ENCODE measurements at places on chromosomes 1 and 21. TPM values are rescaled to one million over a fixed set of nuclear protein-coding genes. Genes with fewer than 3 reads are reported as not detected.

The CCDC185 gene
- polyA plus RNA-seq: not detected

DNA sequence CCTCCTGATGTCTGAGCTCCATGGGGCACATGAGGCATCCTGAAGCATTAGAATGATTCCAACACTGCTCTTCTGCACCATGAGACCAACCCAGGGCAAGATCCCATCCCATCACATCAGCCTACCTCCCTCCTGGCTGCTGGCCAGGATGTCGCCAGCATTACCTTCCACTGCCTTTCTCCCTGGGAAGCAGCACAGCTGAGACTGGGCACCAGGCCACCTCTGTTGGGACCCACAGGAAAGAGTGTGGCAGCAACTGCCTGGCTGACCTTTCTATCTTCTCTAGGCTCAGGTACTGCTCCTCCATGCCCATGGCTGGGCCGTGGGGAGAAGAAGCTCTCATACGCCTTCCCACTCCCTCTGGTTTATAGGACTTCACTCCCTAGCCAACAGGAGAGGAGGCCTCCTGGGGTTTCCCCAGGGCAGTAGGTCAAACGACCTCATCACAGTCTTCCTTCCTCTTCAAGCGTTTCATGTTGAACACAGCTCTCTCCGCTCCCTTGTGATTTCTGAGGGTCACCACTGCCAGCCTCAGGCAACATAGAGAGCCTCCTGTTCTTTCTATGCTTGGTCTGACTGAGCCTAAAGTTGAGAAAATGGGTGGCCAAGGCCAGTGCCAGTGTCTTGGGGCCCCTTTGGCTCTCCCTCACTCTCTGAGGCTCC lies 11.1 kb upstream of the RASSF5 start:
- no peak for DNase-seq

GRCh38 chr1:53104289-53104913 lies 38.0 kb downstream of the SLC1A7 start:
- peak; percentile 72 for DNase-seq

GRCh38 chr1:147551036-147551435 lies 9.7 kb downstream of the BCL9 start:
- DNase-seq: no peak

- DNase-seq: no peak
These were observed 52.4 kb upstream of the NTPCR start for GRCh38 chr1:232897949-232898465.

The GPR3 gene
- polyA plus RNA-seq: 0.12 TPM

The WNT9A gene
- polyA plus RNA-seq: 1.1 TPM

DNA sequence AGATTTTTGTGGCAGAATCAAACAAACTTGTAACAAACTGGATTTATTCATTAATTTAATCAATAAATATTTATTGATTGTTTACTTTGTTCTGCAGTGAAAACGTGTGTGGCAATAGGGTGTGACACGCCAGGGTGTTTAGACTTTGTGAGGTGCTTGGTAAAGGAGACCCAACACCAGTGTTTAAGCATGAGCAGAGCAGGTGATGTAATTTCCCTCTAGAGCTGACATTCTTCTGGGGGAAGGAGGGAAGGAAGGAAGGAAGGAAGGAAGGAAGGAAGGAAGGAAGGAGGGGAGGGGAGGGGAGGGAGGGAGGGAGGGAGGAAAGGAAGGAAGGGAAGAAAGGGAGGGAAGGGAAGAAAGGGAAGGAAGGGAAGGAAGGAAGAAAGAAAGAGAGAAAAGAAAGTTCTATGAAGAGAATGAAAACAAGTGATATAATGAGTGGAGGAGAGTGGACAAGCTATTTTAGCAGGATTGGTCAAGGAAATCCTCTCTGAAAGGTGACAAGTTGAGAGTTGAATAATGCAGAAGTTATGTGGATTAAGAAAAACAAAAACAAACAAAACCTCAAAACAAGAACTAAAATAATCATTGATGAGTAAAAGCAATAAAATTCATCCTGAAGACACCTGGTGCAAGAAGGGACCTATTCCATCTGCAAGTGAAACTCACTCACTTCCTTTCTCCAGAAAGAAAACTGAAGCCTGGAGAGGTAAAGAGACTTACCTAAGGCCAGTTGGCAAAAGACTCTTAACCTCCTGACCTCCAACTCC lies 60.8 kb downstream of the TSEN15 start:
- DNase-seq: no peak

DNA sequence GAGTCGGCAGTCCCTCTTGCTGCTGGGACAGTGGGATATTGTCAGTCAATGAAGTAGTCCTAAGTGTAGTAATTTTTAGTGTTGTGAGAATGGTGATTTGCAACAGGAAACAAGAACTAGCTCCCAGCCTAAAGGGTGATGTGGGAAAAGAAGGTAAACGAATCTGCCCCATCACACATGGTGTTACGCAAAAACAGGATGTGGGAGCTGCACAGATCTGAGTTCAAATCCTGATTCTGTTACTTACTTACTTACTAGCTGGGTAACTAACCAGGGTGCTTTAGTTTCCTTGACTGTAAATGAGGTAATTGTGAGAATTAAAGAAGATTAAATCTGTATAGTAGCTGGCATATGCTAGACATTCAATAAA lies 22.3 kb downstream of the NAV1 start:
- DNase-seq: no peak

GRCh38 chr1:160432371-160432786 lies 32.0 kb downstream of the VANGL2 start:
- no peak for DNase-seq

- no peak for DNase-seq
These were observed 175.4 kb downstream of the IGSF21 start for GRCh38 chr1:18282851-18283600.

GRCh38 chr1:73821520-73821919 lies 376.5 kb downstream of the LRRIQ3 start:
- no peak for DNase-seq

- DNase-seq: no peak
These were observed 9.2 kb upstream of the H6PD start for GRCh38 chr1:9225411-9225785.

DNA sequence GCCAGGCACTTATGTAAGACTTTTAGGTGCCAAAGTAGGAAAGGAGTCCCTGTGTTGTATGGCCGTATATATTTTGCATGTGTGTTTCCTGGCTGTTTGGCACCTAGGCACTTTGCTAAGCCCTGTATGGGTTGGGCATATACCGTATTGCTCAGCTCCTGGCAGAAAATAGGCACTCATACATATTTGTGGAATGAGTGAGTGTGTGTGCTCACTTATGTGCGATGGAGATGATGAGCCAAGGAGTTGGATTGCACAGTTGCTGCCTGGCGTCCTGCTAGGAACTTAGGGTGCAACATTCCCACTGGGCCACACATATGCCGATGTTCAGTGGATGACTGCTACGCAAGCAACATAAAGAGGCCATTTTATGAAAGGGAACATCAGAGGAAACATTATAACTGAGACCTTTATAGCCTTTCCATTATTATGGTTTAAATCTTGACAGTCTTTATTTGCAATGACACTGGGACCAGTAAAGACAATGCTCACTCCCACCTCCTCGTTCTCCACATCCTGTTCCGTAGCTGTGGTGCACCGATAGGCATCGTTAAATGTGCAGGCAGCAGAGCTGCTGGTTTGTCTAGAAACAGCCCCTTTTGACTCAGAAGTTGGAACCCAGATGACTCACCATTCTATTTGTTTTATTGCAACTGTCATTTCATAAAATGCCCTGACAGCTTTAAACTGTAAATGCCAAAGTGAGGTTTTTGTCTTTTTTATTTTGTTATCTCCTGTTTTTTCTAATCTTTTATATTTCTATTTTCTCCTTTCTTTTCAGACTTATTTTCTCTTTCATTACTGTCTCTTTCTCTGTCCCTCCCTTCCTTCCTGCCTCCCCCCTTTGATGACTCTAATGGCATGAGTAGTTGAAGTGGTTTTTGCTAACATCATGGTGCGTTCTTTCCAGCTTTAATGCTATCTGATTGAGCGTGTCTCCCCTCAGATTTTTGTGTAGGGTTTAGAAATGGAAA lies 36.1 kb downstream of the PEX14 start:
- DNase-seq: no peak

The LDLRAD2 gene
- polyA plus RNA-seq: not detected

- DNase-seq: no peak
These were observed 390 bp upstream of the S100A9 start for GRCh38 chr1:153357076-153357852.

GRCh38 chr1:53372501-53372951 lies 44.7 kb upstream of the LRP8 start:
- no peak for DNase-seq

DNA sequence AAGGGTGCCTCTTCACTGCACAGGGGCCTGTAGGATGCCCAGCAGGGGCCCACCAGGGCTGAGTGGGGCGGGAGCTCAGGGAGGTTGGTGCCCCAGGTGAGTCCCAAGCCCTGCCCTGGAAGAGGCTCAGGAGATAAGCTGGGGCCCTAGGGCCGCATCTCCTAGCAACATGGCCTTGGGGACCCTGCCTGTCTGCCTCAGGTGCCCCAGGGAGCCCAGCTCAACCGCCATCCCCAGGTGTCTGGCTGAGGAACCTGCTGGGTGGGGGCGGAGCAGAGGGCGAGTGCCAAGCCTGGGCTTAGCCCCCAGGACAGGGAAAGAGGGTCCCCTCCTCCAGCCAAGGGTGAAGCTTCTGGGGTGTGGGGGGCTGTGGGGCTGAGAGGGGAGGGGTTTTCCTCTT lies 54.8 kb downstream of the FOXO6 start:
- DNase-seq: no peak

DNA sequence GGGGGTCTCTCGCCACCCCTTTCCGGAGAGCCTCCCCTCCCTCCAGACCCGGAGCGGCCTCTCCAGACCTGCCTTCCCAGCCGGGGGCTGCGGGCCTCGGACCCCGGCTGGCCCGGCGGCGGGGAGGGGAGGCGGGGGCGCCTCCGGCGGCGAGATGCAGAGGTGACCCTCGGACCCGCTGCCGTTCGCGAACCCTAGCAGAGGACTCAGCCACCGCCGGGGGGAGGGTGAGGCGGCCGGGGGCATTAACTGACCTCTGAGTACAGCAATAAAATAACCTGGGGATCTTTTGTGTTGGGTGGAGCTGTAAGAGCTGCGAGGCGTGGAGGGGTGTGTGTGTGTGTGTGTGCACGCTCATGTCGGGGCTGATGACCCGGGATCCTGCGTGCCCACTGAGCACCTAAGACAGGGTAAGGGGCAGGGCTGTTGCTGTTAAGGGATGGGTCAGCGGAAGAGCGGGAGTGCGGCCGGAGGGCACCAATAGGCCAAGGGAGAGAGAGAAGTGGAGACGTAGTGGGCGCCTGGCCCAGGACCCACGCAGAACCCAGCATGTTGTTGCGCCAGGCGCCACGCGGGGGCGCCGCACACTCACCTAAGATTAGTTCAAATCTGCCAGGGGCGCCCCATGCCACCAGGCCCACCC lies 6.3 kb downstream of the HAPLN2 start:
- peak; percentile 47 for DNase-seq

The TTC34 gene
- polyA plus RNA-seq: 0.12 TPM

GRCh38 chr21:46663754-46664153 lies 28.3 kb downstream of the PRMT2 start:
- DNase-seq: no peak

DNA sequence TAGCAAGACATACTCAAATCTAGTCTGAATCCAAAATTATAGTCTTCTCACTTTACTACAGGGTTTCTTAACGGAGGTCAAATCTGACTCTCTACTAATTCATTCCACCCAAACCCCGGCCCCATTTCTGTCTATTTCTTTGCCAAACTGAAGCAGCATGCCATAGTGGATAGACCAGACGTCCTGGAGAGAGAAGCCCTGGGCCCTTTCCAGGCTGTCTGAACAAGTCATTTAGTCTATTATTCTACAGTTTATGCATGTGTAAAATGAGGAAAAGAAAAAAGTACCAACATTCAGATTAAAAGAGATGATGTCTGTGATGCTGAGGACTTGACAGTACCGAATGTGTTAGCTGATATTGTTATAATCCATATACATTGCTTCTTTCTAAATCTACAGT lies 95.0 kb downstream of the GDAP2 start:
- DNase-seq: no peak

- no peak for DNase-seq
These were observed 2.5 kb downstream of the VWA1 start for GRCh38 chr1:1437904-1438376.

The AGBL4 gene
- 0.25 TPM for polyA plus RNA-seq

DNA sequence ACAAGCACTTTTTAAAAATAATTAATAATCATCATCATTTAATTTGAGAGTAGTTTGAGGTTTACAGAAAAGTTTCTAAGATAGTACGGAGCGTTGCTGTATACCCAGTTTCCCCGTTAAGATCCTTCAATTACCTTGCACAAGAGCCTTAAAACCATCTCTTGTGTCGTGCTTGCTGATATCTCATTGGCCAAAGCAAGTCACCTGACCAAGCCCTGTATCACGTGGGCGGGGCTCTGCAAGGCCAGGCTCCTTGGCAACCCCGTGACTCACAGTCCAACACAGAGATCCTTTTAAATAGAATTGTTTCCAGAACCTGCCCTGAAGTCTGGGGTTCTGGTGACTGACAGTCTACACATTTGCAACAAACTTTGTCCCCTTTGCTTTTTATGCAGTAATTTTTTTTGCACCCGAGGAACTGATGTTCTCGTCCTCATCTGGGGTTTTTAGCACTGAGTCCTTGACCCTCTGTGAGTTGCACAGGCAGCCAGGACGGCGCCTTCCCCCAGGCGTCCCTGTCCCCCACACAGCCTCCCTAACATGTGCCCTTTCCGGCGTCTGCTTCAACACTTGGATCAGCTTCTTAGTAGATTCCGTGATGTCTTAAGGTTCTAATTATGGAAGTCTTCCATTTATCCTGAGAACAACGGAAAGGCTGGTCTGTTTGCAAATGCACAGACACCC lies 183.3 kb upstream of the TMEM51 start:
- peak; percentile 77 for DNase-seq

The PRELP gene
- polyA plus RNA-seq: 163 TPM

DNA sequence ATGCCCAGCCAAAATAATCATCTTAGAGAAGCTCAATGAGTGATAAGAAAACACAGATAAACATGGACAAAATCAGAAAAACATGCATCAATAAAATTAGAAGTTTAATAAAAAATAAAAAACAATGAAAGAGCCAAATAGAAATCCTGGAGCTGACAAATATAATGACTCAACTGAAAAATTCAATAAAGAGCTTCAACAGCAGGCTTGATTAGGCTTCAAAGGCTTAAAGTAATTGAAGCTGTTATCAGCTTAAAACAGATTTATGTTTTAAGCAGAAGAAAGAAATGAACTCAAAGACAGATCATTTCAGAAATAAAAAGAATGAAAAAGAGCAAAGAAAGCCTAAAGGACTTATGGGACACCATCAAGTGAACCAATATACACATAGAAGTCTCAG lies 28.3 kb downstream of the RGSL1 start:
- DNase-seq: no peak

The SPRR2B gene
- 4.9 TPM for polyA plus RNA-seq

The HSD3B2 gene
- 1,514 TPM for polyA plus RNA-seq

The RPS6KA1 gene
- polyA plus RNA-seq: 2.2 TPM

DNA sequence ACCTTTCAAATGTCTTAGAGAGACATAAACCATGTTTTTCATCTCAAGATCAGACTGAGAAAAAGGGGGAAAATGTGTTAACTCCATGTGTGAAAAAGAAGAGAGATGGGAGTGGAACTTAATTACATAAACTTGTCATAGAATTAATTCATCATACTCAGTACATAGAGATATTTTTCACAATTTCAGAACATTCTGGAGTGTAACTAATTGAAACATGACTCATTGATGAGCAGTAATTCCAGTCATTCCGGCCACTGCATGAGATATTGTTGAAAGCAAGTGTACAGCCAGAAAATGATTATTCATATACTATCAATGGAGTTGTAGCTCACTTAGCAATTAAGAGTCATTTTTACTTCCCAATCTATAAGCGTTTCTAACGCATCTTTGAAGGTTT lies 739.3 kb downstream of the LTN1 start:
- DNase-seq: no peak

- no peak for DNase-seq
These were observed 30.1 kb upstream of the PLEKHG5 start for GRCh38 chr1:6521536-6521935.

The IVL gene
- polyA plus RNA-seq: not detected

Measured in ovary (tissue), 10 donors.